ENCODE measurements at places on chromosomes 13 and 19.

DNA sequence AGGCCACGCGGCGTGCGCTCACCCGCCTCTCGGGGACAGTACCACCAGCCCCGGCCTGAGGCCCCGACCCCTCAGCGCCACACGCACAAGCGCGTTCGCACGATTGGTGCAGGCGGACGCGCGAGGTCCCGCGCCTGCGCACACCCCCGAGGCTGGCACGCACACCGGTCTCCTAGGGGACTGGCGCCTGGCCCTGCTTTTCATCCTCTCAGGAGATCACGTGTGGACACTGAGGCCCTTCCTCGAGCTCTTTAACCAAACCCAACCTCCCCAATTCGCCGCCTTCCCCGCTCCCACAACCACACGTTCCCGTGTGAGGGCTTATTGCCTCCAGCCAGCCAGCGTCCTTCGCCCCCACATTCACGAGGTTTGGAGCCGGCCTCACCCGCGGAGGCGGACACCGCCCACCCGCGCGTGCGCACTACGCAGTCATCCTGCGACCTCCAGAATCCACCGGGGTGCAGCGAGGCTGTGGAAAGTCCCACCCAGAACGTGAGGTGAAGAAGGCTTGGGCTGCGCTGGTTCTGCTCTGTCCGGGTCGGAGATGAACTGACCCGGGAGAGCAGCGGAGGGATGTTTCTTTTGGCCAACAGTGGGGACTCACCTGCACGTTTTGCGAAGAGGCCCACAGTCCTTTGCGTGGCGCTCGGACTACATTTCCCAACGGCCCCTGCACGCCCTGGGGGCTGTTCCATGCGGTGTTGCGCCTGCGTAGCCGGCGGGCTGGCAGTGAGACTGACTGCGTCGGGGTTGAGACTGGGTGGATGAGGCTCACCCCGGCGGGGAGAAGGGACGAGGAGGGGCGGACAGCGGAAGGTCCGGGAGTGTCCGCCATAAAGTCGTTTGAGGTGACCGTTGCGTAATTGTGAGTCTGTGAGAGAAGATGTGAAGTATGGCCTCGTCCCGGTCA lies 539 bp upstream of the ZNF667 start:
- peak; percentile 93 for DNase-seq

DNA sequence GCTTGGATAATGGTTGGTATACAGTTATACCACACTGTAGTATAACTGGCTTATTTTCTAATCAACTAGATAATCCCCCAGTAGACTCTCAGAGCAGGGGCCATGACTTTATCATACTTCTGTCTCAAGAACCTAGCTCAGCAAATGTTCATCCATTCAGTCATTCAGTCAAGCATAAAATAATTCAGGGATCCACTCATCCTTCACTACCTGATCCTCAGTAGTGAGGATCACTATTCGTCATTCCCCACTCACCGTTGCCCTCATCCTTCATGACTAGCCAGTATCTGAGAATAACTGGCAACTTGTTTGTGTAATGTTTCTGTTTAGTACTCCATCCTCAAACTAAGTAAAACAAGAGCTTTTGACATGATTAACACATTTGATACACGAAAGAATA lies 77.6 kb downstream of the TSC22D1 start:
- DNase-seq: no peak

DNA sequence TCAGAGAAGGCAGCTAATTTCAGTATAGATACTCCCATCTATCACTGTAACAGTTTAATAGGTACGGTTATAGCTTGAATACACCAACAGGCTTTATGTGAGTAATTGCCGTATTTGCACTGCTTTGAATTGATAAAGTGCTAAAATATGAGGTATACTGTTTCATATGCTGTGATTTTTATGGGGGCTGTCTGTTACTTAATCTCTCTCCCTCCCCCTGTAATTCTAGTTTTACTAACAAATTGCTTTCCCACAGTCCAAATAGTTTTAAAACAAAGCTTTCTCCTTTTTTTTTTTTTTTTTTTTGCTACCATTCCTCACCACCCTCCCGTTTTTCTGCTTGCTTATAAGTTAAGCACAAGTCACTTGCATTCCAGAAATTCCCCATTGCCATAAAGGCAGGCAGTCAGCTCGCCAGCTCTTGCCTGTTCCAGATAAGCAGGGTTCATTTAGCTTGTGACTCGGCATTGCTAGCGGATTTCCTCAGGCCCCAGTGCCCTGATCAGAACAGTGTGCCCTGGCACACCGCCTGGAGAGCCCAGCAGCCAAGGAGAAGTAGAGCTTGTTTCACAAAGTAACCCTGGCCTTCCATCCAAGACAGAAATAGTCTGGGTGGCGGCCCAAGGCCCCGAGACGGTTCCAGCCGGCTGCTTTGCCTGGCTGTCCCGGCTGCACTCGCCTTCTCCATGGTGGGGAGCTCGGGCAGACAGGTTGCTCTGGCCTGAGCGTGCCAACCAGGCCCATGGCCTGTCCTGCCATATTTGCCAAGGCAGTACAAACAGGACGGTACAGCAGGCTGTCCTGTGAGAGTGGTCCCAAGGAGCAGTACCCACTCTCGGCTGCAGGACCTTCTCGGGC lies 43.5 kb upstream of the NPAS1 start:
- DNase-seq: peak; percentile 96

GRCh38 chr13:72960114-72960513 lies 98.7 kb upstream of the KLF5 start:
- no peak for DNase-seq

DNA sequence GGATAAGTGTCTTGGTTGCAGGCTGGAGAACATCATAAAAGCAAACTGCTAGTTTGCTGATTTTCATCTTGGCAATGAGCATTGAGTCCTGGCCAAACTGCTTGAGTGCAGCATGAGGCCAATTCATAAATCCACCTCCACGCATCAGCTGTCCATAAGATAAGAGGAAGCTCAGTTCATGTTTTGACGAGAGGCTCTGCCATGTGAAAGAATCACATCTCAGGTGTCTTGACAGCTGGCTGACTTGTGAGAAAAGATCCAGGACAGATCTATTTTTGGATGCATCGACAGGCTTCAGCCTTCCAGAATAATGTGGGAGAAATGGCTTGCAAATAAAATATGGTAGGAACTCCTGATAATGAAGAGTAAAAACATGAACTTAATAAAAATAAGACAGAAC lies 5.4 kb upstream of the ZNF682 start:
- no peak for DNase-seq

DNA sequence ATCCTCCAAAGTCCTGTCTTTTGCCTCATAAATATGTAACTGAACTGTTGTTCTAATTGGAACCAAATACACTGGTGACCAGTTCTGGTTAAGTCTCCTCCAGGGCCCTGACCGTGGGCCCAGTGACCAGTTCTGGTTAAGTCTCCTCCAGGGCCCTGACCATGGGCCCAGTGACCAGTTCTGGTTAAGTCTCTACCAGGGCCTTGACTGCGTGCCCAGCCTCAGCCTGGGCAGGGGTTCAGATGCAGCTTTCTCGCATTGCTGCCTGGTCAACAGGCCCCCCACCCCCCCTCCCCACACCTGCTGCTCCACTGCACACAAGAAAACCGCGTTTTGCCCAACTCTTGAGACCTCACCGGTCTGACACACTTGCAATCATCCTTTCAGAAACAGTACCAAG lies 3.8 kb upstream of the GRTP1 start:
- no peak for DNase-seq

GRCh38 chr13:38570706-38571105 lies 116.2 kb upstream of the FREM2 start:
- DNase-seq: no peak

DNA sequence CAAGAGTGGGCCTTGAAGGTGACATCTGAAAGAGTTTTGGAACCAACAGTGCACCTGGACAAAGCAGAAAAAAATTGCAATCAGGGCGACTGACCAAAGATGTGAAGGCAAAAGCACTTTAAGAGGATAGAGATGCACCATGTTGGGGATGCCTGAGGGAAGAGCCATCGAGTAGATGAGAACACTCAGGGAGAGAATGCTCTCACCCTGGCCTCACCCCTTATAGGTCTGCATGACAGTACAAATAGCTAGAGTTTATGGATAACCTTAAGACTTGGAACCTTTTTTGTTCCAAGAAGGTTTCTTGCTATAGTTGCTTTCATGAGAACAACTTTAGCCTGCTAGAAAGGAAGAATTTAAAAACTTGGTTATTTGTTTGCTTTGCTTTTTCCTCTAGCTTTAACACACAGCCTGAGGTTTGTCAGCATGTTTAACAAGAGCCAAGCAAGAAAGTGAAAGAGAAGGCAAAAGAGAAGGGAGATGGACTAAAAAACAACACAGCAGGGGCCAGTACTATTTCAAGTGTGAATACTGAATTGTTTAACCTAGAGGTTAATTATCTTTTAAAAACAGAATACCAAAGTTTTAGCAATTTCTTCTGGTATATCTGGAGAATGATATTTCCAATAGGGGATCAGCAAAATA lies 418.9 kb downstream of the DIAPH3 start:
- peak; percentile 39 for DNase-seq

DNA sequence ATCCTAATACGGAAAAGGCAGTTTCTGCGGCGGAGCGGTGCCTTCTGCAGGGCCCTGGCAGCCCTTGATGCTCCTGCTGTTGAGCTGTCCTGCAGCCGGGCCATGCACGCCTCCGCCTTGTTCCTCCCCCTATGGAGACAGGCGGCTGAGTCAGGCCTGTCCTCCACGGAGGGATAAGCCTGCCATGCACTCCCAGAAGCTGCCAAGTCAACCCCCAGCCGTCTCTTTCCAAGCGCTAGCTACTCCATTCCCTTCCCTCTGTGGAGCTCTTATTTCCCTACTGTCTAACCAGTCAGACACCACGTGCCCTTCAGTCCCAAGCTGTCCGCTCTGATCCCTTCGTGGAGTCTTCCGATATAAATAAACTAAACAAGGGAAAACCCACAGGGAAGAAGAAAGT lies 197.0 kb downstream of the COL4A1 start:
- DNase-seq: peak; percentile 94

DNA sequence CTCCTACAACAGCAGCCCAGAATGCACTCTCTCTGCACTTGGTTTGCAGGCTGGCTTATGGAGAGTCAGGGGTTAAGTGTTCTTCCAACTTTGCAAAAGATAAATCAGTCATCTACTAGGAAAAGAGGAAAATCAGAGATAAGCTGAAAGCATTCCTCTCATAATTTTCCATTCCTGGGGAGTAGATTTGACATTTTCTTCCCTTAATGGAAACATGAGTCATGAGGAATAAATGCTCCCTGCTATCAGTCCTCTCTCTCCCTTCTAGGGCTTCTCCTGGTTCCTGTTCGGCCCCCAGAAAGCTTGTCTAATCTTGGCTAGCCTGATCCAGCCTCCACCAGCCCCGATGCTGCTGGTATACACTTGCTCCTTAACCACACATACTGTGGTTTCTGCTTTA lies 28.4 kb upstream of the ENOX1 start:
- peak; percentile 71 for DNase-seq

DNA sequence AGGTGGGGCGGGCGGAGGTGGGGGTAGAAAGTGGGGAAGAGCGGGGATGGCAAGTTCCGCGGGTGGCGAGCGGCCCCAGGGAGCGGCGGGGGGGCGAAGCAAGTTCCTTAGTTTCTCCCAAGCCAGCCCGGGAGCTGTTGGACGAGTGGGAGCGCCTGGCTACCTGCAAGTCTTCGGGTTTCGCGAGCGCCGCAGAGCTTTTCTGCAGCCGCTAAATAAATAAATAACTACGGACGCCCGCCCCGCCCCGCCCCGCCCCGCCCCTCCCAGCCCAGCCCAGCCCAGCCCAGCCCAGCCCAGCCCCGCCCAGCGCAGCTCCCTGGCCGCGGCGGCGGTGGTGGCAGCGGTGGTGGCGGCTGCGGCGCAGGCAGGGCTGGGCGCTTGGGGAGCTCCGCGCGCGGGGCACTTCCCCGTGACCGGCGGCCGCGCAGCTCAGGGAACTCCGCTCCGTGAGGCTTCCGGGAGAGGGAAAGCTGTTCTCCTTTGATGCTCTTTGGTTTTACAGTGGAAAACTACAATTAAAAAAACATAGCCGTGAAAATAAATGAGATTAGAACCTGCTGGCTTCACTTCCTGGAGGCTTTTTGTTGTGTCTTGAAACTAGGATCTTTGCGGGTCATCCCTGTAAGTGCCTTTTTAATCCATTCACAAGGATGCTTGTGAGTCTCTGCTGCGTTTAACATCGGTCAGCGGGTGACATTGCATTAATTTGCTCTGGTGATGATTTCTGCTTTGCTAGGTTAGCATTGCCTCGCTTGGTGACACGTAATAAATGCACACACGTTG lies at the start of gene UBE2L5:
TSS of gene UBE2L5 (plus strand) at position 440 of the 786 bp plus-strand sequence. CDS start 5,498 bp downstream, outside the sequence.
- peak; percentile 75 for DNase-seq

- peak; percentile 39 for DNase-seq
Measured at GRCh38 chr19:903266-903797, 9.7 kb downstream of the R3HDM4 start.

- peak; percentile 72 for DNase-seq
Measured at GRCh38 chr13:75222031-75222430, 259.9 kb downstream of the TBC1D4 start.

- DNase-seq: no peak
Measured at GRCh38 chr13:102875256-102875655, 29.4 kb downstream of the ERCC5 start.

DNA sequence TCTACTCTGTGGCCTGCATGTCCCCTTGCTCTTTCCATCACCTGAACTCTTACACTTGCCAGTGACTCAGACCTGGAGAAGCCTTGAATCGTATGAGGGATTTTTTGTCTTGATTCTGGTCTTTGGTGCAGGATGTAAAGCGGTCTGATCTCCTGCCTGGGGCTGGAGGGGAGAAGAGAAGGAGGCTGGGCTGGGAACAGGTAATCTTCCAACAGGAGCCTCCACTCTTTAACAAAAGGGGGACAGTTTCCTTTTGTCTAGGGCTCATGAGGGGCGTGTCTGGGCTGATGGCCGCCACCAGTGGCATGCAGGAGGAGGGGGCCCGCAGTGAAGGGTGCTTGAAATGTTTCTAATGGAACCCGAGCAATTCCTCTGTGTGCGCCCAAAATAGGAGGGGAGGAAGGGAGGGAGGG lies 24.7 kb downstream of the NFIX start:
- DNase-seq: no peak

GRCh38 chr19:34254698-34255432 lies 511 bp downstream of the GARRE1 start:
- no peak for DNase-seq

GRCh38 chr13:89550938-89551337 lies 1796.5 kb upstream of the MIR17HG start:
- DNase-seq: peak; percentile 15

DNA sequence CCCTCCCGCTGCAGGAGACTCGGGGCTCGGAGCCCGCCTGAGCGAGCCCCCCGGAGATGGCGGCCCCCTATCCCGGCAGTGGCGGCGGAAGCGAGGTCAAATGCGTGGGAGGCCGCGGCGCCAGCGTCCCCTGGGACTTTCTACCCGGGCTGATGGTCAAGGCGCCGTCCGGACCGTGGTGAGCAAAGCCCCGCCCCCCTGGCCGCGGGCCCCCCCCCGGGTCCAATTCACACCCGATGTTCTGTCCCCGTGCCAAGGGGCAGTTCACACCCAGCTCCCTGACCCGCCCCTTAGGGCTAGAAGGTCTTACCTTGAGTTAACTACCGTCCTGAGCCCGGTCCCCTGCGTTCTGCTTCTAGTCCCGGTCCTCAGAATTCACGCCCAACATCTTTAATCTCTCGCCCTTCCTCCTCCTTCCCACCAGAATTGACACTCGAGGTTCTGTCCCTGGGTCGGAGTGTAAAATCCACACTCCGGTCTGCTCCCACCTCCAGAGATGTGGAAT lies 1.4 kb downstream of the NPAS1 start:
- no peak for DNase-seq

Data from iris pigment epithelial cell (primary cell).